Natural killer cell (primary cell): ENCODE measurements at places on chromosomes 7 and 10. TPM values are rescaled to one million over a fixed set of nuclear protein-coding genes. Genes with fewer than 3 reads are reported as not detected.

DNA sequence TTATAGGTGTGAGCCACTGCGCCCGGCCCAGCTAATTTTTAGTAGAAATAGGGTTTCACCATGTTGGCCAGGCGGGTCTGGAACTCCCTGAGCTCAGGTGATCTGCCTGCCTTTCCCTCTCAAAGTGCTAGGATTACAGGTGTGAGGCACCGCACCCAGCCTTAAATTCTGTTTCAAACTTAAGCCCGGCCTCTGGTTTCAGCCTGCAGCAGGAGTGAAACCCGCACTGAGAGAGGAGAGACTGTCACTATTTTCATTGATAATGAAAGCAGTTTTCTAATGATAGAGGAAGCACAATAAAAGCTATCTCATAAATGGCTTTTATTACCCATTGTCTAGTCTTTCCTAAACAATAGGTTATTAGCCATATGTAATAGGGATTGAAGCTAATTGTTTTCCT, 415.5 kb downstream of the GALNT17 start:
- DNase-seq: no peak

The MMP21 gene
- total RNA-seq: 0.85 TPM

The NME8 gene
- 37.0 TPM for total RNA-seq

The KIAA1217 gene
- not detected for total RNA-seq

DNA sequence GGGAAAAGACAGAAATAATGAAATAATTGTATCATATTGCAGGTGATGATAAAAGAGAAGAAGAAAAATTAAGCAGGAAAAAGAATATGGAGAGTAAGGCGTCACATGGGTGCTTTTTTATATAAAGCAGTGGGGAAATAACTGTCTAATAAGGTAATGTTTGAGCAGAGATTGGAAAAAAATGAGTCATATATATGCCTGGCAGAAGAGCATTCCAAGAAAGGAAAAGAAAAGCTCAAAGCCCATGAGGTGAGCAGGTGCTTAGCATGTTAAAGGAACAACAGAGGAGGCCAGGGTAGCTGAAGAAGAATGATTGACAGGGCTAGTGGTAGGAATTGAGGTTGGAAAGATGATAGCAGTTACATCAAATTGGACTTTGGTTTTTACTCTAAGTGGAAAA, 739.5 kb downstream of the SORCS1 start:
- no peak for DNase-seq

- DNase-seq: no peak
These were observed 45.3 kb upstream of the ZNF800 start for GRCh38 chr7:127437837-127438236.

- peak; percentile 75 for DNase-seq
These were observed 16.4 kb upstream of the C10orf105 start for GRCh38 chr10:71735709-71736569.

- DNase-seq: no peak
These were observed 736.6 kb downstream of the MAGI2 start for GRCh38 chr7:78716876-78717275.

DNA sequence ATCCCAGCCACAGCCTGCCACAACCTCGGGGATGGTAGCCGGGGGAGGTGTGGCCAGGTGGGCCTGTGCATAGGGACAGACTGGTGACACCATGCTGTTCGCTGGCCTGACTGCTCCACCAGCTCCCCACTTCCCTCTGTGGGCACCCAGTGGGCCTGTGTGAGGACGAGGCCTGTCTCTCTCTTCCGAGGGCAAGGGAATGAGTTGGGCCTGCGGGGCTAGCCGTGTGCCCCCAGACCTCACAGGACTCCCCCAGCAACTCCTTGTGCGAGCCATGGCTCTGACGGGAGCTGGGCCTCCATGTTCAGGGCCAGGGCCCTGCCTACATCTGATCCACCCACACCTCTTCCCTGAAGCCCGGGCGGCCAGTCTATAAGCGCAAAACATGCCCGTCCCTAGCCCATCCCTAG, 40.5 kb downstream of the PWWP2B start:
- no peak for DNase-seq

The ATP6V0A4 gene
- total RNA-seq: not detected

GRCh38 chr7:68250143-68250542, 1253.5 kb downstream of the TYW1 start:
- no peak for DNase-seq

- DNase-seq: no peak
These were observed 3.9 kb downstream of the KLRG2 start for GRCh38 chr7:139479620-139480019.

The C10orf95 gene
- 0.41 TPM for total RNA-seq

- no peak for DNase-seq
These were observed 44.0 kb upstream of the FAM133B start for GRCh38 chr7:92634205-92634604.

The GIMAP5 gene
- 29.2 TPM for total RNA-seq

The PIK3AP1 gene
- 97.1 TPM for total RNA-seq

The TMEM213 gene
- not detected for total RNA-seq

The PRSS37 gene
- not detected for total RNA-seq

The STEAP4 gene
- total RNA-seq: not detected

DNA sequence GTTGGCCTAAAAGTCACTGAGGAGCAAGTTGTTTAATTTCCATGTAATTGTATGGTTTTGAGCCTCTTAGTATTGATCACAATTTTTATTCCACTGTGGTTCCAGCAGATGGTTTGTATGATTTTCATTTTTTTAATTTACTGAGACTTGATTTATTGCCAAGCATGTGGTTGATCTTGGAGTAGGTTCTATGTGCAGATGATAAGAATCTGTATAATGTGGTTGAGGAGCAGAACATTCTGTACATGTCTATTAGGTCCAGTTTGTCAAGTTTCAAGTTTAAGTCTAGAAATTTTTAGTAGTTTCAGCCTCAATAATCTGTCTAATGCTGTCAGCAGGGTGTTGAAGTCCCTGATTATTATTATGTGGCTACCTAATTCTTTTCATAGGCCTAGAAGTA, 22.7 kb upstream of the ZWINT start:
- no peak for DNase-seq

DNA sequence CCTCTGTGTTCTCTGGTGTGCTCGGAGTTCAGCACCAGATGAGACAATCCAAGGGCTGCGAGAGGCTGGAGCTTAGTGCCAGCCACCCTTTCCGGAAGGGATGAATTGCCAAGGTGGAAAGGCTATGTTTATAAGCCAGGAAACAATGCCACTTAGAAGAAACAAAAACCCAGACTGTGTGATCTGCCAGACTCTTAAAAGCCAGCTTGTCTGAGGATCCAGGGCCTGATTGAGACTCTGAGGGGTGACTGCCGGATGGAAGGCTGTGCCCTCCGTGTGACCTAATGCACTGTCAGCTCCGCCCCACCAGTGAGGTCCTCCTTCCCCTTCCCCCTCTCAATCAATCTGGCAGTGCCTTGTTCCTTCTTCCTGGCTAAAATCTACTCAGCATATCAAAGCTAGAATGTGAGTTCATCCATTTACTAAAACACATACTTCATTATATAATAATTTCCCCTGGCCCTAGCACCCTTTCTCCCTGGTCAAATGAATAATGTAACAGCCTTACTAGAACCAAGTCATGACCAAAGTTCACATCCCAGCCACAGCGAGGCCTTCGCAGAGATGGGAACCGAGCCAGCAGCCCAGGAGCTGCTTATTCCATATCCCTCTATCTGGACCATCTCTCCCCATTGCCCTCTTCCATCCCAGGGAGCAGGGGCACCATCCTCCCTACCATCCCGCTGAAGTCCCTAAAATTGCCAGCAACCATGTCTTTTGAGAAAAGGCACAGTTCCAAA, 25.5 kb downstream of the FAM107B start:
- no peak for DNase-seq

The PHKG1 gene
- total RNA-seq: 4.9 TPM

DNA sequence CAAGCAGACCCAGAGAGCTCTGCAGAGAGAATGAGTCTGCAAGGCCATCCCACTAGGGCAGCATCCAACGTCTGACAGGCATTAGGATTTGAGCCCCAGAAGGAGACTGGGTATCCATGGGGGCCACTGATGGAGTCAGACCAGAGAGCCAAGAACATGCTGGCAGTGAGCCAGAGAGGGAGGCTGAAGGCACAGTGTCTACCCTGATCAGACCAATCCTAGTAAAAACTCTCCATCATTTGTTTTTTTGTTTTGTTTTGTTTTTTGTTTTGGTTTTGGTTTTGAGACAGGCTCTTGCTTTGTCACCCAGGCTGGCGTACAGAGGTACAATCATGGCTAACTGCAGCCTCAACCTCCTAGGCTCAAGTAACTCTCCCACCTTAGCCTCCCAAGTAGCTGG, 133.1 kb upstream of the LYZL2 start:
- DNase-seq: no peak

The PRSS1 gene
- not detected for total RNA-seq

DNA sequence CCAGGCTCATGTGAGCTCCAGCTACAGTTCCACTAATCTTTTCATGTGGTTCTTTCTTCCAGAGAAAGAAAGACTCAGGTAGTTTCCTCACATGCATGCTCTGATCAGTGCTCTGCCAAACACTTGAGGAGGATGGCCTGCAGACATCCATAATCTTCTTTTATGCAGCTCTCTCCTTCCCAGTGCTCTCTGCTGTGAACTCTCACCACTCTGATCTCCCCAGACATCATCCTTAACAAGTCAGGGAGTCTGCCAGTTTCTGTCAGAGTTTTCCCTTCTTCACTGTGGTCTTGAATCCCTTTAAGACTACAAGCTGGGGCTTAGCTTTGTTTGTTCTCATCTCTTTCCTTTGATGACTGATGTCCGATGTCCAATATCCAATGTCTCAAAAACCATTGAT, 203.4 kb upstream of the PRKCQ start:
- no peak for DNase-seq

The NANOS1 gene
- not detected for total RNA-seq

The GPR26 gene
- not detected for total RNA-seq

DNA sequence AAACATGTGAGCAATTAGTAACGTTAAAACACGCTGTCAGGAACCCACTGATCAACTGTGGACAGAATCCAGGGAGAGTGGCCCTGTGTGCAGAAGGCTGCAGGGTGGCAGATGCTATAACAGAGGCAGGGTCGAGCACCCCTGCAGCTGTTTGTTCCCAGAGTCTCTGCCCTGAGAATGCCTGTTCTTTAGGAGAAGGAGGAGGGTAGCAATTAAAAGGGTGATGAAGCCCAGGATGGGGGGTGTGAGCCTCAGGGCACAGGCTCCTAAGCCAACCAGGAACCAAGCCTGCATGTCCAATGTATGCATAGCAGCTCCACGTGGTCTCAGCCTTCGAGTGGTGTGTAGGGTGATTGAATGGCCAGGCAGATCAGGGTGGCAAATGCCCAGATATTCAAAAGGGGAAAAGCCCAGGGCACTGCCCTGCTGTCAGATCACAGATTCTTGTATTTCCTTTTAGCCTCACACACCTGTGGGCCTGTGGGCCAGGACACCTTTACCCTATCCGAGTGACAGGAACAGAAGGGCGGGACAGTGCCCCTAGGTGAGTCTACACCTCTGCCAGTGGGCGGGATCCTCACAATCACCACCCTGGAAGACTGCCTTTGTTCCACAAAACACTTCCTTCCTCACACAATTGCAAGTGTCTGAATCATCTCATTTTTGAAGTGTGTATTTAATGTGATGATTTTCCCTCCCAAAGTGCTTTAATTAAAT, 7.3 kb downstream of the WDFY4 start:
- DNase-seq: no peak

The SNCG gene
- not detected for total RNA-seq

DNA sequence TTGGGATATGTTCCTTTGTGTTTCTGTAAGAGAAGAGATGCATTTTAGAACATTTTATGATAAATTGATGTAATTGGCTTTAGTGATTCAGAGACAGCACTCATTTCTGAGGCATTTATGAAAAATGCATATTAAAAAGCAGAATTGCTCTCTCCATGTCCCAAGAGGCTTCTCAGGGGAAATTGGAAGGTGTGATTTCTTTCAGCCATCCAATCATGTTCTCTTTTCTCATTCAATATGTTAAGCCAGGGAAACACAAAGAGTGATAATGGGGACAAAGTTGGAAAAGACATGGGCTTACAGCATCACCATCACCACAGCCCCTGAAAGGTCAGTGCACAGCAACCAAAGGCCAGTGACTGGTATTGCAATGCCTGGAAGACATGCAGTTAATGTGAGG, 129.9 kb upstream of the COL1A2 start:
- no peak for DNase-seq

DNA sequence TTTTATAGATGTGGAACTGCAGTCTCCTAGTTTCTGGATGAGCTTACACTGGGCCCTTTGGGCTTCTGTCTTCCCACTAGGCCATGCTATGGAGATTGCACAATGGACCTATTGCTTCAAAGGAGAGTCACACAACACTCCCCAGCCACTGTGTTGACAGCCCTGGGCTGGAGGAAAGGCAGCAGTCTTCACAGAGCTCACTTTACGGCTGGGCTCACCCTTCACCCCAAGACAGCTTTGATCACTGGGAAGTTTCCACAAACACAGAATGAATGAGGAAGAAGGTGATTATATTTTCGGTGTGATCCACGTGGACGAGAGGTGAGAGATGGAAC, 92.7 kb upstream of the GDF10 start:
- peak; percentile 48 for DNase-seq

DNA sequence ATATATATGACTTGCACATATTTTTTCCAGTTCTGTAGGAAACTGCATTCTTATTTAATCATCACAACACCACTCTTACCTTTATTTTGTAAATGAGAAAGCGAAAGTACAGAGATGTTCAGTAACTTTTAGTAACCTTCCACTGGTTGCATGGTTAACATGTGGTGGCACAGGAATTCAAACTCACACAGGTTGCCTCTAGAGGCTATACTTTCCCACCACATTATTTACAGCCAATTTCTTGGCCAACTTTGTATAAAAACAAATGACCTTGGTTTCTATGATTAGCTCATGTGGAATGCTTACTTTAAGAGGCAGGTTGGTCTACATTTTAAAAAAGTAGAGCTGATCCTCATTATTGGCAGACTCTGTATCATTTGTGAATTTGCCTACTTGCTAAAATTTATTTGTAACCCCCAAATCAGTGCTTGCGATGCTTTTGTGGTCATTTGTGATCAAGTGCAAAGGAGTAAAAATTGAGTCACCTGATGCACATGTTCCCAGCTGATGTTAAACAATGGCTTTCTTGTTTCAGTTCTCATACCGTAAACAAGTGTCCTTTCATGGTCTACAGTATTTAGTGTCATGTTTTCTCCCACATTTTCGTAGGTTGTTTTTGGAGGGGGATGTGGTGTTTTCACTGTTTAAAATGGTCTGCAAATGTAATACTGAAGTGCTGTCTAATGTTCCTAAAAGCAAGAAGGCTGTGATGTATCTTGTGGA, 14.8 kb downstream of the BBS9 start:
- no peak for DNase-seq
